ENCODE measurements at places on chromosomes 6 and 20. TPM values are rescaled to one million over a fixed set of nuclear protein-coding genes. Genes with fewer than 3 reads are reported as not detected.
A peak's percentile ranks its signal among the peaks of the same experiment; 100 is the strongest.

DNA sequence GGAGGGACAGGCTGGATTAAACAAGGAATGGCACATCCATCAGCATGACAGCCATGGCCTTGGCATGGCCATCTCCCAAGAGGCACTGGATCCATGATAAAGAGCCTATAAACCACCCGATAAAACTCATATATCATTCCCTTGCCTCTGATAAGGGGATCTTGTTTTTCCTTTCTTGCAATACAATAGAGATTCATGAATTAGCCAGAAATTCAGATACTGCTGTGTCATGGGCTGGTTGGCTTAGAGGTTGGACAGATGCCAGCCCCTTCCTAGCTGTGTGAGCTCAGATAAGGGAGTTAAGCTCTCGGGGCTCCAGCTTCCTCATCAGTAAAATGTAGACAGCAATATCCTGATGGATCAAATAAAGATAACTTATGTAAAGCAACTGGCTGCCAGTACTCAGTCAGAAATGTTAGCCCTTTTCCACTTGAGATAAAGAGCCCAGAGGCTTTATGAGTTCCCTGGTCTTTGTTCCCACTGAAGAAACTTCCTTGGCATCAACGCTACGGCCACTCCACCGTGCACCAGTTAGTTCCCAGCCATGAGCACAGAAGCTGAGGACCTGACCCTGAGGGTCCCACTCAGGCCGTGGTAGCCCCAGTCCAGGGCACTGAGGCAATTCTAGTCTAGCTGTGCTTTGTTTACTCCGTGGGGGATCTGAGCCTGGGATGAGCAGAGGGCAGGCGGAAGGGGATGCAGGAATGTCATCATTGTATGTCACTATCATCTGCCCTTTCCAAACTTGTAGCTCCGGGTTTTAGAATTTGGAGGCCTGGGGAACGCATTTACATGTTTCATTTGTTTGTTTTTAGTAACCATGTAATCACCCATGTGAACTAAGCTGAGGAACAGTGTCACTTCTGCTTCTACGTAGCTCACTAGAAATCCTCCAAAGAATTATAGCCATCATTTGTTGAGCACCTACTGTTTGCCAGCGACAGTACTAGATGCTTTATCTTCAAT, 67.2 kb upstream of the TBC1D7 start:
- H3K4me1 ChIP-seq, result peaks cover 5% of the 10 kb centered on the region
- no peaks in the 10 kb centered on the region for H3K36me3 ChIP-seq
- DNase-seq, result no peak
- H3K4me3 ChIP-seq, result no peak overlapping the region
- no peaks in the 10 kb centered on the region for H3K27me3 ChIP-seq
- H3K27ac ChIP-seq, result no peak overlapping the region

DNA sequence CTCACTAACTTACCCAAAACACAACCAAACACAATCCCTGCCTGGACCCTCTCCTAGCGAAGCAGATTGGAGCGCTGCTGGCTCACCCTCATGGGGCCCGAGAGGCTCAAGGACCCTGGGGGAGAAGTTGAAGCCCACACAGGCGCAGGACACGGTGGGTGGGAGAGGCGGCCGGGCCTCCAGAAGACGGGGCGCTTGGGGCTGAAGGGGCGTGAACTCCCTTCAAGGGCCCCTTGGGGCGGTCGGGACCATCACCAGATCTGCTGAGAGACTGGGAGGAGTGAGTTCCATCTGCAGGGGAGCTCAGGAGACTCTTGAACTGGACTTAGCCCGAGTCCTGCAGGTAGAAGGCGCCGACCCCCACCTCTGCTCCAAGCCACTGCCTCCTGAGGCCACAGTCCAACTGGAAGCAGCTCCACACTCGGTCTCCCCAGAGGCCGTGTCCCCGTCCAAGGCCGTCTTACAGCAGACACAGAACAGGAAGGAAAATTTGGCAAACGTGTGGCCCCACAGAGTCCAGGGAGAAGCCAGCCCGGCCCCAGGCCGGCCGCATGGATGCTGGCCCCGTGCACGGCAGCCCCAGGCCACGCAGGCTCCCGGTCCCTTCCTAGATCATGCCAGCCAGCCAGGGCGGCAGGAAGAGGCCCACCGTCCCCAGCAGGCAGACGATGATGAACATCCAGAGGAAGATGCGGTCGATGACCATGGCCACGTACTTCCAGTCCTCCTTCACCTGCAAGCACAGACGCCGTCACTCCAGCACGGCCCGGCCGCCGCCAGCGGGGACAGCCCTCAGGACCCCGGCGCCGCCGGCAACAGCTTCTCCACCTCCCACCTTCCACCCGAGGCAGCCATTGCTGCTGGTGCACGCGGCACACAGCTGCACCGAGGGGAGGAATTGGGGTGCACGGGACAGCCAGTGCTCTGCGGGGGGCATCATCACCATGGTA, 14.7 kb downstream of the CHRNA4 start:
- DNase-seq, result no peak
- H3K4me1 ChIP-seq, result peaks cover 17% of the 10 kb centered on the region
- H3K36me3 ChIP-seq, result peaks cover 4% of the 10 kb centered on the region
- no peak overlapping the region for H3K4me3 ChIP-seq
- H3K27ac ChIP-seq, result no peak overlapping the region
- H3K27me3 ChIP-seq, result peaks cover 2% of the 10 kb centered on the region

Gene PAX1
- total RNA-seq, result not detected

- no peak for DNase-seq
- H3K4me3 ChIP-seq, result no peak overlapping the region
- H3K27me3 ChIP-seq, result peaks cover 100% of the 10 kb centered on the region
- H3K27ac ChIP-seq, result no peak overlapping the region
- H3K4me1 ChIP-seq, result peaks cover 30% of the 10 kb centered on the region
Observed at GRCh38 chr6:10418862-10419748, 4.2 kb upstream of the TFAP2A start.

Gene CYP21A2
- 0.23 TPM for total RNA-seq

- no peaks in the 10 kb centered on the region for H3K27me3 ChIP-seq
- no peak for DNase-seq
- H3K27ac ChIP-seq, result no peak overlapping the region
- H3K4me1 ChIP-seq, result peaks cover 4% of the 10 kb centered on the region
- H3K4me3 ChIP-seq, result no peak overlapping the region
- no peaks in the 10 kb centered on the region for H3K36me3 ChIP-seq
Observed at GRCh38 chr6:50936277-50936681, 117.6 kb downstream of the TFAP2B start.

Gene DPM1
- 42.9 TPM for total RNA-seq

Gene SIRT5
- total RNA-seq, result 8.8 TPM

- H3K36me3 ChIP-seq, result peaks cover 22% of the 10 kb centered on the region
- no peaks in the 10 kb centered on the region for H3K27me3 ChIP-seq
- H3K4me1 ChIP-seq, result peaks cover 5% of the 10 kb centered on the region
- H3K4me3 ChIP-seq, result no peak overlapping the region
Observed at GRCh38 chr6:118571121-118571520, 23.0 kb downstream of the PLN start.

Gene FLRT3
- 35.2 TPM for total RNA-seq

- peaks cover 14% of the 10 kb centered on the region for H3K4me1 ChIP-seq
- H3K4me3 ChIP-seq, result peak overlapping the region; percentile 76
- H3K27me3 ChIP-seq, result peaks cover 23% of the 10 kb centered on the region
- DNase-seq, result no peak
- H3K36me3 ChIP-seq, result no peaks in the 10 kb centered on the region
Observed at GRCh38 chr6:75747152-75747992, 1.7 kb upstream of the MYO6 start.

- peaks cover 9% of the 10 kb centered on the region for H3K4me1 ChIP-seq
- no peaks in the 10 kb centered on the region for H3K27me3 ChIP-seq
- no peak overlapping the region for H3K27ac ChIP-seq
- H3K4me3 ChIP-seq, result no peak overlapping the region
Observed at GRCh38 chr6:53458105-53458866, 86.6 kb downstream of the GCLC start.

DNA sequence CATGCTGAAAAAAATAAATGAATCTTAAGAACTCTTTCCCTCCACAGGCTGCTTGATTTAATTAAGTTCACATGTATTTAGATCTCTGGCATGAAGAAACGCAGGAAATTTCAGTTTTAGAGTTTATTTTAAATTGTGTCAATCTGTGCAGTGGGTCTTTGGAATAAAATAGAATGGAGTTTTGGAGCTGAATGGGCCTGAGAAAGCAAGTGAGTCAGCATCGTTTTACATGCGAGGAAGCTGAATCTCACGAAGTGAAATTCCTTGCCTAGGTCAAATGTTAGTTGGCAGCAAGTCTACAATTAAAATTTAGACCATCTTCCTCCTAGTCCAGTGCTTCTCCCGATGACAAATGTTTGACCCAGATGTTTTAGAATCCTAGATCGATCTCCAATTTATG, 22.4 kb downstream of the MAP7 start:
- H3K27ac ChIP-seq, result no peak overlapping the region
- peaks cover 10% of the 10 kb centered on the region for H3K27me3 ChIP-seq
- no peaks in the 10 kb centered on the region for H3K36me3 ChIP-seq
- peaks cover 15% of the 10 kb centered on the region for H3K4me1 ChIP-seq
- H3K4me3 ChIP-seq, result no peak overlapping the region

GRCh38 chr6:151029970-151030369, 164.5 kb downstream of the MTHFD1L start:
- H3K4me3 ChIP-seq, result no peak overlapping the region
- H3K27me3 ChIP-seq, result no peaks in the 10 kb centered on the region
- no peak overlapping the region for H3K27ac ChIP-seq
- DNase-seq, result no peak
- peaks cover 40% of the 10 kb centered on the region for H3K36me3 ChIP-seq

DNA sequence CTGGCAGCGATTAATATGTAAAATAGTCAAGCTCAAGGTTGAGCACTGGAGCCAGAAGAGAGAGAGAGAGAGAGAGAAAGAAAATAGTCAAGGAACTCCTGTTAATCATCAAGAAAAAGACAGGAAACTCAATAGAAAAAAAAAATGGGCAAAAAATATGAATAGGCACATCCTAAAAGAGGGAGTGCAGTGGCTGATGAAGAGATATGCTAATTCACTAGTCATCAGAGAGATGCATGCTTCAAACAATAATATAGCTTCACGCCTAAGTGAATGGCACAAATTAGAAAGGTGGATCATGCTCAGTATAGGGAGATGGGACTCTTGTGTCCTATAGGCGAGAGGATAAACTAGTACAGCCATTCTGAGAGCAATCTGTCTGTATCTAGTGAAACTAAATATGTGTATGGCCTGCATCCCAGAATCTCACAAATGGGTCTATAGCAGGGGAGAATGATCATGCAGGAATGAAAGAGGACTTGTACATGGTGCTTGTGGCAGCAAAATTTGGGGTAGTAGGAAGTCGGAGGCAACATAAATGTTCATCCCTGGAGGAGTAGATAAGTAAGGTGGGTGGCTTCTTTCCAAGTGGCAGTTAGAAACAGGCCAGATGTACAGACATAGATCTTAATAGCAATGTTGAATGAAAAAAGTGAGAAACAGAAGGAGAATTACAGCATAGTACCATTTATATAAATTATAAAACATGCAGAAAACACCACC, 176.8 kb downstream of the VEGFA start:
- H3K4me3 ChIP-seq, result no peak overlapping the region
- no peaks in the 10 kb centered on the region for H3K36me3 ChIP-seq
- no peak overlapping the region for H3K27ac ChIP-seq
- no peak for DNase-seq

DNA sequence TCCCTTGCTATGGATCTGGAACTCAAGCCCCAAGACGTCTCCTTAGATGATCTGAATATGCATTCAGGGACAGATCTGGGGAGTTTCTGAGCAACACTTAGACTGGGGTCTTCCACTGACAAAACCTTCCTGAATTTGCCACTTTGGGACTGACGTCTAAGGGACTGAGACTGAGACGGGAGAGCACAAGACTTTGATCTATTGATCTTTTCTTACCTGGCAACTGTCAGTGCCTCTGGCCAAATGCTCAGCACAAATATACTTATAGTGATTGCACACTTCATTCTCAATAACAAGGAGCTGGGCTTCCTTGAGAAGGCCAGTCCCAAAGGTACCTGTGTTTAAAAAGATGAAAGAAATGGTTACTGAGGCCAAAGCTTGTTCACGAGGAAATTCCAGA, 131.8 kb downstream of the LPA start:
- H3K4me1 ChIP-seq, result no peaks in the 10 kb centered on the region
- H3K27me3 ChIP-seq, result peaks cover 26% of the 10 kb centered on the region

Gene TMEM151B
- total RNA-seq, result 21.2 TPM

DNA sequence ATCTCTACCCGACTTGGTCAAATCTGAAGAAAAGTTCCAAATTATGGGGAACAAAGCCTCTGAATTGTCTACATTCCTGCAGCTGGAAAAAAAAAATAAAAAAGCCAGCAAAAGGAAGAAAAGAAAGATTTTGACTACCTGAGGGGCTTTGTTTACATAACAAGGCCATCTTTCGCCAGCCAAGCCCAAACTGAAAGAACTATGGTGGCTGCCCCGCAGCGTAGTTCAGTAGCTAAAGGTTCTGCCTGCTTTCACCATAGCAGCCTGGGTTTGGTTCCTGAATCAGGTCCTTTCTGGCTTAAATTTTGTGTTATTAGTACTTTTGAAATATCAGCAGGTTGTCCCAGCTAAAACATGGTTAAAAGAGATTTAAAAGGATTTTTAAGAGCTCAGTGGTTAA, 35.4 kb downstream of the ZNF133 start:
- H3K4me1 ChIP-seq, result no peaks in the 10 kb centered on the region
- no peaks in the 10 kb centered on the region for H3K27me3 ChIP-seq
- no peak for DNase-seq
- H3K4me3 ChIP-seq, result no peak overlapping the region
- no peaks in the 10 kb centered on the region for H3K36me3 ChIP-seq

- H3K36me3 ChIP-seq, result peaks cover 2% of the 10 kb centered on the region
- no peaks in the 10 kb centered on the region for H3K27me3 ChIP-seq
- no peak overlapping the region for H3K4me3 ChIP-seq
- DNase-seq, result no peak
- H3K27ac ChIP-seq, result no peak overlapping the region
Observed at GRCh38 chr6:168348186-168348585, 28.6 kb upstream of the DACT2 start.

Gene CTAGE9
- not detected for total RNA-seq

DNA sequence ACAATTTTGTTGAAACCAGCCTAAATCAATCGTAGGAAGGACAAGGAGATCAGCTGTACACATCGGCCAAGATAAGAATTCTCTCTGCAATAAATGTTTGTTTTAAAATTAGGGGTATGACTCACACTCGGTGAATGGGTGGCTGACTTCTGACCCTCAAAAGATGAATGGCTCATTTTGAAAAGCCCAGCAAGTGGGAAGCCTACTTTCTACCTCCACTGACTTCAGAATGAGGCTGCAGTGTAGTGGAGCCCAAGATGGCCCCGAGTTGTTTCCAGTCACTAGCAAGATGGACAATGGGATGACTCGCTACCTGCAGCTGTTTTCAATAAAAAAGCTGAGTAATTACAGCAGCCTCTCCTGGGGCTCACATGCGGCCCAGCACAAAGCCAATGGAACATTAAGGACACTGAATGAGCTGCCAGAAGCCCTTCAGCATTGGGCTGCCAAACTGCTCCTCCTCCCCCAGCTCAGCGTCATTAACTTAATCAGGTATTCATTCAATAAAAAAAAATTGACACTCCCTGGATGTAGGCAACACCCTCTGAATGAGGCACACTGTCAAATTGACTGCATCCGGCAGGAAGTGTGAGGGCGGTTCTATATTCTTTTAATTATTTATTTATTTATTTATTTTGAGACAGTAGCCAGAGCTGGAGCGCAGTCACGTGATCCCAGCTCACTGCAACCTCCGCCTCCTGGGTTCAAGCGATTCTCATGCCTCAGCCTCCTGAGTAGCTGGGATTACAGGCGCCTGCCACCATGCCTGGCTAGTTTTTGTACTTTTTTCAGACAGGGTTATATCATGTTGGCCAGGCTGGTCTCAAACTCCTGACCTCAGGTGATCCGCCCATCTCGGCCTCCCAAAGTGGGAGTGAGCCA, 107.3 kb downstream of the GMPR start:
- H3K27me3 ChIP-seq, result no peaks in the 10 kb centered on the region
- DNase-seq, result no peak
- no peak overlapping the region for H3K4me3 ChIP-seq
- peaks cover 16% of the 10 kb centered on the region for H3K4me1 ChIP-seq
- H3K27ac ChIP-seq, result no peak overlapping the region
- H3K36me3 ChIP-seq, result no peaks in the 10 kb centered on the region

- H3K27ac ChIP-seq, result no peak overlapping the region
- DNase-seq, result no peak
- peaks cover 71% of the 10 kb centered on the region for H3K27me3 ChIP-seq
Observed at GRCh38 chr20:46043556-46043955, 14.5 kb downstream of the SLC12A5 start.

Data from neural crest cell (in vitro differentiated cells).